ENCODE measurements at places on chromosomes 12 and 14. TPM values are rescaled to one million over a fixed set of nuclear protein-coding genes. Genes with fewer than 3 reads are reported as not detected.

DNA sequence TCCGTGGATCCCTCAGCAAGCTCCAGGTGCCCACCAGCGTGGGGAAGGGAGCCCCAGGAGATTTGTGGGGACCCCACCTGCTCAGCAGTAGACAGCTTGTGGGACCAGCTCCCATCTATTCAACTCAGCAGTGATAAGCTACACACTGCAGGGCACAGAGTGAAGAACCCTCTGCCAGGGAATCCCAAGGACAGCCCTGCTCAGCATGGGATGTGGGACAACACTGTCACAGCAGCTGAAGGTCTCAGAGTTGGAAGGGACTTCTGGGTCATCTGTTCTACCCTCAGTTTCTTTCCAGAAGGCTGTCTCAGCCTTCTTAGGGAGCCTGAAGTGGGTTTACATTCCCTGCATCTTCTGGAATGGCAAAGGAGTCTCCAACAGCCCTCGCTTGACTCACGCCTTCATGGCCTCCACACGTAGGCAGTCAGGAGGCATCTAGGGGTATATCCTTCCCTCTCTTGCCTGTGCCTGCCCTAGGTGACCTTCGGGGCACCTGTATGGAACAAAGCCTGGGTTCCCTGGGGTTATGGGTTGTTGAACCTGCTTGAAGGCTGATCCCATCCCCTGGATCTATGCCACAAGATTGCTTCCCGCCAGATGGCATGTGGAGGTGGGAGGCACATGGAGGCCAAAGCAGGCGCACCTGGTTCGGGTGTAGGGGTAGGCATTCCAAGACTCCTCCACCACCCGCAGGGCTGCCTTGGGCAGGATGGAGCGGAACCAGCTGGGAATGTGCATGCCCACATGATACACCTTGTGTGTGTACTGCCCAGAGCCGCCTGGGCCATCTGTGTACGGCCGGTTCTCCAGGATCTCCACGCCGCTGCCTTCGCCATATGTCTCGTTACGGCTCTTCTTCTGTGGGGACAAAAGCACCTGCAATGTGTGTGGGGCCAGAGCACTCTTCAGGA lies 33.0 kb downstream of the ARL6IP4 start:
- DNase-seq = no peak
- H3K4me3 ChIP-seq = no peak overlapping the region
- H3K36me3 ChIP-seq = peaks cover 45% of the 10 kb centered on the region
- no peaks in the 10 kb centered on the region for H3K4me1 ChIP-seq
- H3K27ac ChIP-seq = no peak overlapping the region
- H3K27me3 ChIP-seq = no peaks in the 10 kb centered on the region

DNA sequence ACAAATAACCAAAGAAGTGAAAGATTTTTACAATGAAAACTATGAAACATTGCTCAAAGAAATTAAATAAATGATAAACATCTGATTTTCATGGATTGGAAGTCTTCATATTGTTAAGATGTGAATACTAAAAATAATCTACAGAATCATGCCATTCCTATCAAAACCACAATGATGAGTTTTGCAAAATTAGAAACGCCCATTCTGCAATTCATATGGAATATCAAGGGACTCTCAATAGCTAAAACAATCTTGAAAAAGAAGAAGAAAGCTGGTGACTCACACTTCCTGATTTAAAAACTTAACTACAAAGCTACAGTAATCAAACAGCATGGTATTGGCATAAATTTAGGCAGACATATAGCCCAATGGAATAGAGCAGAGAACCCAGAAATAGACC lies 40.2 kb upstream of the CCT2 start:
- H3K27ac ChIP-seq = no peak overlapping the region
- H3K27me3 ChIP-seq = no peaks in the 10 kb centered on the region
- H3K36me3 ChIP-seq = no peaks in the 10 kb centered on the region
- H3K4me1 ChIP-seq = no peaks in the 10 kb centered on the region
- DNase-seq = no peak

DNA sequence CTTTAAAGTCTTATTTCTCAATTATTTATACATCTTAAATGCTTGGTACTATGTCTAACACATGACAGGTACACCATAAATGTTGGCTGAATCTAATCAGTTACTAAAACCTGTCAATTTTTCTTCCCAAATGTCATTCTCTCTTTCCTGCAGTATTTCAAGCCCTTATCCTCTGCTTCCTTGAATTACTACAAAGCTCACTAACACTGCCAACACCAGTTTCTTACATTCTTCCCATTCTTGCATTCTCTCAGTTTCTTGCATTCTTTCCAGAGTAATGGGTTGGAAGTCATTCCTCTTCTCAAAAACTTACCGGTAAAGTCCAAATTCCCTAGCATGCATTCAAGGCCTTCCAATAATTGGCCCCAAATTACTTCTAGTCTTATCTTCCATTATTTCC lies 9.6 kb upstream of the SMARCC2 start:
- no peak overlapping the region for H3K4me3 ChIP-seq
- H3K27me3 ChIP-seq = no peaks in the 10 kb centered on the region
- DNase-seq = no peak
- H3K4me1 ChIP-seq = peaks cover 6% of the 10 kb centered on the region
- H3K36me3 ChIP-seq = no peaks in the 10 kb centered on the region
- no peak overlapping the region for H3K27ac ChIP-seq

The IKBIP gene
- total RNA-seq = 14.0 TPM

The SSTR1 gene
- 0.42 TPM for total RNA-seq

The TAS2R8 gene
- not detected for total RNA-seq

Data from esophagus muscularis mucosa (tissue), 4 donors.